Stimulated activated CD8-positive, alpha-beta memory T cell treated with anti-CD3 and anti-CD28 coated beads, Interleukin-15, amount 100 ng/mL, for 24 hours (primary cell): ENCODE measurements at places on chromosomes 12 and 14.

DNA sequence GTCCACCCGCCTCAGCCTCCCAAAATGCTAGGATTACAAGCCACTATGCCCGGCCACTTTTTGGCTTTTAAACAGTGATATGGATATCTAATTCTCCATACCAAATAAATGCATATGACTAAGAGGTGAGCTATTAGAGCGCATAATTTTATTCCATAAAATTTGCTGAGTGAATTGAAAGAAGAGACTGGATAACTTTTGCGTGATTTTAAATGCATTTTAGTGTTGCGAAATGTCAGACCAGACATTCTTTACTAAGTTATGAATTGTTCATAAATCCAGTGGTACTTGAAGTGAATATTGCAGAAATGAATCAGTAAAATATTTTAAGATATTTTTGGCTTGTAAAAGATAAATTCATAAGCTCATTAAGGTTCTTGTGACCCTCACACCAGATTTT is 50.9 kb upstream of the DIP2B start:
- no peak for DNase-seq

GRCh38 chr12:120739031-120739762 is 13.6 kb downstream of the ACADS start:
- DNase-seq, result no peak

DNA sequence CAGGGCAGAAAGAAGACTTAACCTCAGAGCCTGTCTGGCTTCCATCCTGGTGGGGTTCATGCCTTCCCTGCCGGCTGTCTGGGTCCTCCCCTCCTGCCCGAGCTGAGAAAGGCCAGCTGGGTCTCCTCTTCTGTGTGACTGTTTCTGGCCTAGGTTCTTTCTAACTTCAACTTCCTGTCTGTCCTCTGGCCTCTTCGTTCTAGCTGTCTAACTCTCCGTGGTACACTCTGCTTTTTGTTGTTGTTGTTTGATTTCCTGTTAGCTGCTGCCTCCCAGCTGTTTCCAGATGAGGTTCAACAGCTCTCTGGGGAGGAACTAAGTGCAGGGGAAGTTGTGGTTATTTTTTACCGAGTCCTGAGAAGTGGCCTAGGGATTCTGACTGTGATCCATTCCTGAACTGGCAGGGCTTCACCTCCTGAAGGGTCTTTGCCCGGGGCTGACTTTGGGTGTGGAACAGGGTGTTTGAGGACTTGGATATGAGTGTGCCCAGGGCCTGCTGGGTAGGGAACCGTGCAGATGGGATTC is 3.2 kb downstream of the MLXIP start:
- DNase-seq, result no peak

GRCh38 chr12:103998976-103999375 is 33.3 kb downstream of the TDG start:
- DNase-seq, result no peak

- no peak for DNase-seq
Observed at GRCh38 chr12:28027947-28028724, 55.6 kb upstream of the PTHLH start.
